AG08396 (cell line): ENCODE measurements at places on chromosomes 7 and 10.

- DNase-seq = no peak
Observed at GRCh38 chr10:60828489-60828852, 50.2 kb downstream of the CDK1 start.

GRCh38 chr7:157890921-157891401, 554.2 kb downstream of the DNAJB6 start:
- no peak for DNase-seq

DNA sequence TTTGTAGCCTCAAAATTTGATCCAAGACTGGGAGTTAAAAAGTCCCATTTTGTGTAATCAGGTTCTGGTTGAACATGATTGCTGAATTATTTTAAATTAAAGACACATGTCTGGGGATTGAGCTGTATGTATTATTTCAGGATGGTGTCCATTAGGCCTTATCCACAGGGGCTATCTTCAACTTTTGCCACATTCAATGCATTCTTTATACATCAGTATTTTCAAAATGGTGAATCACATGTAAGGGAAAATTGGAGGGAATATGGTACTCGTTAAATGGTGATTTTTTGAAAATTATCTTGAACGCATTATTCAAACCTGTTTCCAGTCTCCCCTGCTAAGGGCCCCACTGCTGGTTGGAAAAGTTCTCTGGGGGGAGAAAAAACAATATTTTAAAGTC, 367.7 kb upstream of the NPVF start:
- DNase-seq = no peak

- DNase-seq = no peak
Observed at GRCh38 chr10:124672181-124672638, 72.0 kb downstream of the FAM53B start.

GRCh38 chr7:47186316-47186715, 395.6 kb downstream of the TNS3 start:
- DNase-seq = no peak

DNA sequence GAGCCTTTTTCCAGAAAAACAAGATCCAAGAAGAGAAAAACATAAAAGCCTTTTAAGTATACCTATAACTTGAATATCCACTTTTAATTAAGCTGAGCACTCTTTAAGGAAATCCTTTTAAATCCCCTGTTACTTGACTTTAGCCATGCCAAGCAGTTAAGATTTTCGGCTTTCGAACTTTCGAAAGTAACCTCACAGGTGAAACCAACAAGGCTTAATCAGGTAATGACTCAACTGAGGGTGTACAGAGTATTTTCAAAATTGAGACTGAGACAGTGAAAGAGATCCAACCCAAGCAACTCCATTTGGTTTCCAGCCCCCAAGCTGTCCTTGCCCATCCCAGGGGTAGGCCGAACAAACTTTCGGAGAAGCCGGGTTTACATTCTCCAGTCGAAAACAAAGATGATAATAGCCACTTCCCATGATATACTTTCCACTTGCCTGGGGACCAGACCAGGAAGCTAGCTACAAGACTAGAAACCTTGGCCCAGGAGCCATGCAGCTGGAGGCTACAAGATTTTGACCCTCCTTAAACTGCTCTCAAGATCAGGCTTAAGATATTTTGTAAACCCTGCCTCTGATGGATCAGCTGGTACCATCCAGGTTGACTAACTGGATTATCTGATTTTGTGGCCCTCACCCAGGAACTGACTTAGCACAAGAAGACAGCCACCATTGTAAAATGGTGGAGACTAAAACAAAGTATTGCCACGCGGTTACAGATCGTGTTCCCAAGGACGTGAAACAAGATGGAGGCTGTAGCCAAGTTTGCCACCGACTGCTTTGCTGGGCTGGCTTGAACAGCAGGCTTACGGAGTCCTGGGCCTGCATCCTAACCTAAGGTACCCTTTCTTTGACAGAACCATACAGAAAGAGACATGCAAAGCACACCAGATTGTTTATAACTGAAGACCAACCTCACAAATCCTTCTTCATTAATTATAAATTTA, 32.3 kb downstream of the C1GALT1 start:
- DNase-seq = no peak

- DNase-seq = peak; percentile 26
Observed at GRCh38 chr10:2392145-2392812, 655.0 kb upstream of the ADARB2 start.

- no peak for DNase-seq
Observed at GRCh38 chr10:22724773-22725172, 10.4 kb upstream of the PIP4K2A start.

GRCh38 chr10:101725296-101726114, 30.5 kb upstream of the FBXW4 start:
- no peak for DNase-seq

DNA sequence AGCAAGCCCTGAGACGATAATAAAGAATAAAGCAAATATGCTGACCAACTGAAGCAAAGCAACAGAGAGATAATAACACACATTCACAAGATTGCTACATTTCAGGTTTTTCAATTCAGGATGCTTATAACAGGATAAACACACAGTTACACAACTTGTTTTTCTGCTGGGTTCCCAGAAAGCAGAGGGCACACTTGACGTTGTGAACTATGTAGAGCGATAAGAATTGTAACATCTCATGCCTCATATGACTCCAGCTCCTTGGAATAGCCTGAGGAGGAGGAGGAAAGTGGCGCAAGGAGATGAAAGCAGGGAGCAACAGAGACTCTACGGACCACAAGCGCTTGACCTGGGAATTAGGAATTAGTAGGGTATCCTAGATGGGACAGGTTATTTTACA, 201.7 kb downstream of the SKAP2 start:
- DNase-seq = no peak
